ENCODE measurements at places on chromosomes 3 and 15. TPM values are rescaled to one million over a fixed set of nuclear protein-coding genes. Genes with fewer than 3 reads are reported as not detected.

The GOLGA8O gene
- total RNA-seq: not detected

The PRRT3 gene
- 0.57 TPM for total RNA-seq

The OR4M2 gene
- total RNA-seq: not detected

GRCh38 chr3:157064402-157064801 lies 95.5 kb downstream of the CCNL1 start:
- DNase-seq: no peak

DNA sequence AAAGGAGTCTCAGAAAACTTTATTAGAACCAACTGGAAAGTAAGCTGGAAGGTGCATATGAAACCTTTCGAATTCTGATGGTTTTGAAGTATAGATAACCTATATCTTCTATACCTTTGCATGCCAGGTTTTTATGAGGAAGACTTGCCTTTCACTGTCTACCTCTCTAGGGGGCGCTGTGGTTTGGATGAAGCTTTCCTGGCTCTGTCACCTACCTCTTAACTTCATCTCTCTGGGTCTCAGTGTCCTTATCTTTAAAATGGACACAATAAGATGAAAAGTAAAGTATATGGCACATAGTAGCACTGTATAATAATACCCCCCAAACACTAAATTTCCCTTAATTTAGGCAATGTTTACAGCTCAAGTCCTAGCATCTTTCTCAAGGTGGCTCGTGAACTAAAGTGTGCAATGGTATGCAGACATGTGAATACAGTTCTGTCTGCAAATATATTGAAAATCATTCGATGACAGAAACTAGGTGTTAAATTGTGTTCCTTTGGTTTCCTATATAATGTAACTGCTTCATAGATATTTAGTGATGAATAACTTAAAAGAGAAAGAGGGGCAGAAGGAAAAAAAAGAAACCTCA lies 314.3 kb downstream of the CHST2 start:
- no peak for DNase-seq

DNA sequence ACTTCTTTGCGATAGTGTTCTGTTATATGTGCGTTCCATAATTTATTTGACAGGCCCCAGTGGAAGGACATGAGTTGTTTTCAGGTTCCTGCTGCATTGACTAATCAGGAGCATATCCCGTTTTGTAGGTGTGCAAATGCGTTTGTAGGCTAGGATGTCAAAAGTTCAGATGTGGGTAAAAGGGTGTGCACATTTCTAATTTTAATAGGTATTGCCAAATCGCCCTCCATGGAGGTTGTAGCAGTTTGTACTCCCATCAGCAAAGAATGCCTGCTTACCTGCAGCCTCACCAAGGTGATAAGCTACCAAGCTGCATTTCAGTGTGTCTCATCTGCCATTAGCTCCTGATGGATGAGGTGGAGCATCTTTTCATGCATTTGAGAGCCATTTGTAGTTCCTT lies 36.3 kb downstream of the KLF13 start:
- no peak for DNase-seq

- peak; percentile 61 for DNase-seq
These were observed 1.1 kb downstream of the ARMC8 start for GRCh38 chr3:138188013-138188730.

- peak; percentile 31 for DNase-seq
These were observed 1.4 kb downstream of the PEAK1 start for GRCh38 chr15:77418391-77418965.

DNA sequence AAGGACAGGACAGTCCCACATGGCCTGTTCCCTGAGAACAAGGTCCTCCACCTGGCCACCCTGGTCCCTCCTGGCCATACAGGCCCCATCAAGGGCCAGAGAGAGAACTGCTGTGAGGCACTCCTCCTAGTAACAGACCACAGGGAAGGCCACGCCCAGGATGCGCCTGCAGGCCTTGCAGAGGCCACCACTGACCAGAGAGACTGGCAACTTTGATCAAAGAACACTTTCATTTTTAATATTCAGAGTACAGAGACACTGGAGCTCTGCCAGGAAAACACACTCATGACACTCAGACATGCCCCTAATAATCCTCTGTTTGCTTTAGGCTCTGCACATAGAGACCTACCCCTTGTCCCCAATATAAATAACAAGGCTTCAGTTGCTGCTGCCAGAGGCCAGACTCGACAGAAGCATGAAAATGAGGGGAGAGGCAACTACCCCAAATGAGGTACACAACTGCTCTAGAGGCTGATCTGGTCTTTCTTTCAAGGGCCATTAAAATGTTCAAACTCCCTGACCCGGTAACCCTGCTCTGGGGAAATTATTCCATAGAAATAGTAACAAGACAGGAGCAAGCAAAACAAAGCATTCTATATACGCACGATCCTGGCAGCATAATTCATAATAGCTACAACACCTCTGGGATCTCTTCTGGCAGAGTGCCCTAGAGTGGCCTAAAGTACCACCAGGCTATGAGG lies 44.8 kb downstream of the CCDC12 start:
- DNase-seq: no peak

DNA sequence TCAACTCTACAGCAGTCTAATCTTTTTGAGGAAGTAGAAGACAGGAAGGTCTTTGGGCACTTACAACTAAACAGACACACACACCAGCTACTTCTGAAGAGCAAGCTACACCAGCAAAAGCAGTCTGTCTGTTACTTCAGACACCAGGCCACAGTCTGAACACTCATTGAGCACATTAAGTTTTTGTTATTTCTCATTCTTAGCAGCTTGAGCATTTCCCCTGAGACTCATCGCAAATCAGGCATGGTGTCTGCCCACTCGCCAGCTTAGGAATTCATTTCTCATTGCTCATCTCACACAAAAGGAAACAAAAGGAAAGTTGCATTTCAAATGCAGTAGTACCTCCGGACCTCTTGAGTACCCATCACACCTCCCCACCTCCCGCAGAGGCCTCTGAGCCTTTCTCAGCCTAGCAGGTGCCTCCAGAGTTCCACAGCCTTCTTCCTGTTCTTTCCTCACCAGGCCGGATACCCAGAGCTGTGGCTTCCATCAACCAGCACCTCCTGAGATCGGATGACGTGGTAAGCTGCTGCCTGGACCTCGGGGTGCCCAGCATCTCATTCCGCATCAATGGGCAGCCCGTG lies 302.0 kb downstream of the RYR3 start:
- DNase-seq: peak; percentile 57

DNA sequence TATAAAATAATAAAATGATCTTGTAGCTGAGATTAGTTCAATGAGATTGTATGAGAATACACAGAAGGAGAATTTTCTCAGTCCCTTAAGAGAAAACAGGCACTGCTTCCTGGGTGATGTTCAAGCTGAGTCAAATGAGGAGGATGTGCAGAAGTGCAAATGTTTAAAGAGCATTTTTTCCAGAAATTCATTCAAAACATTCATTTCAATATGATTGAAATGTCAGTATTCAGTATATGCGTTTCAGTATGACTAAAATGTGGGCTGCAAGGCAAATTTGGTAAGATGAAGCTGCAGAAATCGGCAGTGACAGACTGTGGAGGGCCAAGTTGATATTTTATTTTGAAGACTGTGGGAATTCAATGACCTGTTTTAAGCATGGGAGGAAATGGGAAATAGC lies 19.3 kb upstream of the PYDC2 start:
- no peak for DNase-seq
